ENCODE measurements at places on chromosomes 2 and 18.

DNA sequence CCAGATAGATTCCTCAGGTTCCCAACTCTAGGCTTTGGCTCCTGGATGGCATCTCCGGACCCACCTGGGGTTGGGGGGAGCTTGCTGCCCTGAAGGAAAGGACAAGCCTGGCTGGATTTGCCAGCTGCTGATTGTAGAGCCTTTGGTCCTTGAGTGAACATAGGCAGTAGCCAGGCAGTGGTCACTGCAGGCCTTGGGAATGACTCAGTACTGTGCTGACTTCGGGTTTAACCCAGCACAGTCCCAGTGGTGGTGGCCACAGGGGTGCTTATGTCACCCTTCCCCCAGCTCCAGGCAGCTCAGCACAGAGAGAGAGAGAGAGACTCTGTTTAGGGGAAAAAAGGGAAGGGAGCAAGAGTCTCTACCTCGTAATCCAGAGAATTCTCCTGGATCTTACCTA is 27.7 kb upstream of the ACTR2 start:
- DNase-seq, result no peak

- DNase-seq, result no peak
These were observed 176.3 kb upstream of the LRP1B start for GRCh38 chr2:142307086-142307485.

- DNase-seq, result no peak
These were observed 43.1 kb downstream of the TMEM185B start for GRCh38 chr2:120180066-120180465.

DNA sequence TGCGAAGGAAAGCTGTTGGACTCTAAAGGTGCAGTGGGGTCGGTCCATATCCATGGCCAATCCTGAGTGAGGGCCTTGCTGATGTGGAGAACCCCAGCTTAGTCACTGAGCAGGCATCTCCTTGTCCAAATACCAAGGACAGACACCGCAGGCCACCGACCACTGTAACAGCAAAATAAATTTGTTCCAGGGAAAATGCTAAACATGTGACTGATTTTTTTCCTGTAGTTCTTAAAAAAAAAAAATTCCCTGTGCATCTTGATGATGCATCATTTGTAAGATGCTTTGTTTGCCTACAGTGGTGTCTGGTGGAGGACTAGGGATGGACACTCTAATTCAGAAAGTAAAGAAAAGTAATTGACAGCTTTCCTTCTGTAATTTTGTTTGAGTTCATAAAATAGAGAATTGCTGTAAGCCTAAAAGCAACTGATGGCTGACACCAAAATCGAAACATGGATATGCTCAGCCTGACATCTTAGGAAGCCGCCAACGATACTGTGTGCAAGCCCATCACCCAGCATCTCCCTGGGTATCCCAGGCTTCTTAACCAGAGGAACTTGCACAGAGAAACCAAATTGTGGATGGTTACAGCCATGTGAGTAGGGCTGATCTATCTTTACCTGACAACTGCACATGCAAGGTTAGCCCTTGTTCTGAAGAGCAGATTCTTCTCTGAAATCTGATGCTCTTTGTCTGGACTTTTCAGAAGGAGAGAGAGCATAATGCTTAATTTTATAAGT is 188.6 kb downstream of the ARL4C start:
- no peak for DNase-seq

- DNase-seq, result no peak
These were observed 934.6 kb downstream of the SOCS6 start for GRCh38 chr18:71223486-71223885.

- DNase-seq, result no peak
These were observed 192.8 kb upstream of the APCDD1 start for GRCh38 chr18:10261344-10262276.

- no peak for DNase-seq
These were observed 416.7 kb downstream of the ARHGAP15 start for GRCh38 chr2:143545949-143546255.

DNA sequence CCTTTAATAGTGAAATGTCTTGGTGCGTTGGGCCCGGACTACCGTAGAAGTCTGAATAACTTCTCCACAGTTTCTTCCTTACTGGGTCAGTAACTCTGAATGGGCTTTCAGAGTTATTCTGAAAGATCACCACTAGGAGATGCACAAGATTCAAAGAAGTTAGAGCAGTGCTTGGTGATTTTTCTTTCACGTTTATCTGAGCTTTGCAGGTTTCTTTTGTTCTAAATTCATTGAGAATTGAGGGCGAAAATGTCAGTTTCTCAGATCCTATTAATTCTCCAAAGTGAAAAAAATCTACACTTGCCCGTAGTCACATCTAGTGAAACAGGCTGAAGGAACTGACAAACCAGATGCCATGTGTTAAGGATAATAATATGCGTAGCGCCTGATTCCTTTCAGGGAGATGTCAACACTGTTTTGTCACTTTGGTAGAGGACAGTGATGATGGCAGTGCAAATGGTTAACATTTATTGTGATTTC is 70.1 kb downstream of the QPCT start:
- DNase-seq, result no peak

- DNase-seq, result no peak
These were observed 164.3 kb upstream of the APCDD1 start for GRCh38 chr18:10289951-10290637.

- DNase-seq, result no peak
These were observed 781 bp upstream of the SOX11 start for GRCh38 chr2:5691221-5691984.

DNA sequence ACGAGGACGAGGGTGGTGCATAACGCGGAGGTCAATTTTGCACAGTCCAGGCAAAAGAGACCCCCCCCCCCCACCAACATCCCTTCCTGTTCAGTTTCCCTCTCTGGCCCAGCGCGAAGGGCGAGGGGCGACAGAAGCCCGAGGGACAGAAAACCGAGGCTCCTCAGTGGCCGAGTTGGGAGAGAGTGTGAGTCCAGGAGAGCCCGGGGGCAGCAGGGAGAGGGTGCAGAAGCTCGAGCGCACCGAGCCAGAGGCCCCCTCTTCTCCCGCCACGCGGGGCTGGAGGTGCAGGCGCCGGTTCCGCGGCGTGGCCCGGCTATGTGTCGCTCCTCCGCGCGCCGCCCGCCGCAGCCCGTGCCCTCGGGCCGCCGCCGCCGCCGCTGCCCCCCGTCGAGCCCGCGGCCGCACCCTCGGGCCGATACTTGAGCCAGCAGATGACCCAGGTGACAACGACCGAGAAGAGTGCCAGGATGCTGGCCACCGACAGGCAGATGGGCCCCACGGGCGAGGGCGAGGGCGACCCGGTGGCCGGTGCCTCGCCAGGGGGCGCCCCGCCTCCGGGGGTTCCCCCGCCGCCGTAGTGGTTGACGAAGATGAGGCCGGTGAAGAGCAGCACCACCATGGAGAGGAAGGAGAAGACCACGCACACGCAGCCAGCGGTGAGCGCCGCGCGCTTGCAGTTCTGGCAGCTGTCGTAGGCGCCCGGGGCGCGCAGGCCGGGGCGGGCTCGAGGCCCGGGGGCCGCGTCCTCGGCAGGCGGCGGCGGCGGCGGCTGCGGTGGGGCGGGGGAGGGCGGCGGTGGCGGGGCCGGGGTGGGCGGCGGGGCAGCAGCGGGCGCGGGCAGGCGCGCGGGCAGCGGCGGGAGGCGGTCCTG is 20.2 kb upstream of the PAX3 start:
- DNase-seq, result no peak

- DNase-seq, result no peak
These were observed 6.4 kb downstream of the GALNT14 start for GRCh38 chr2:31131871-31132270.

DNA sequence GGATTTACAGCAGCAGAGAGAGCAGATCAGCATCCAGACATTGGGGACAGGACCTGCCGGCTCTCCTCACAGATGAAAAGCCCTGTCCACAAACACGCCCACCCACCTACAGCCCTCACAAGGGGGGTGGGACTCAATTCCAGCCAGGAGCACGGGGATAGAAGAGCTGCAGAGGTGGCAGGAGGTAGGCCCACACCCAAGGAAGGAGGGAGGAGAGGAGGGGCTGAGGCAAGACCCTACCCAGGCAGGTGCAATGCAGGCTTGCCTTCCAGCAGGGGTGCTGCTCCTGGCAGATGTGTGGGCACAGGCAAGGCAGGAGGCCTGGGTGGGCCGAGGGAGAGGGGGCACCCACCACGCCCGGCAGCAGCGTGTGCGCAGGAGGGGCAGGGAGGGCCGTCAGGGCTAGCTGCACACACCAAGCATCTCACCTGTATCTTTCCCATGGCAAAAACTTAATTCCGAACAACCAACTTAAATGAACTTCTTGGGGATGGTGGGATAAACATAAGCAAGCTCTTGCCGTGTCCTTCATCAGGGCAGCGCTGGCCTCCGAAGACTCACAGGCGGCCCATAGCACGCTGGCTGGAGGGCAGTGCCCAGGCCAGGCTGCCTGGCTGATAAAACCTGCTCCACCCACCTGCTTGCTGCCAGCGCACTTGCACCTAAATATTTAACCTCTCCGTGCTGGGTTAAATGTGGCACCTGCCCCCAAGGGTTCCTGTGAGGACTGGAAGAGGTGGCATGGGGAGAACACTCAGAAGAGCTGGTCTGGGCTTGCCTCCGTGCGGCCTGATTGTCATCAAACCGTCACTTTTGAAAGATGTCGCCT is 219.5 kb downstream of the HDAC4 start:
- no peak for DNase-seq

DNA sequence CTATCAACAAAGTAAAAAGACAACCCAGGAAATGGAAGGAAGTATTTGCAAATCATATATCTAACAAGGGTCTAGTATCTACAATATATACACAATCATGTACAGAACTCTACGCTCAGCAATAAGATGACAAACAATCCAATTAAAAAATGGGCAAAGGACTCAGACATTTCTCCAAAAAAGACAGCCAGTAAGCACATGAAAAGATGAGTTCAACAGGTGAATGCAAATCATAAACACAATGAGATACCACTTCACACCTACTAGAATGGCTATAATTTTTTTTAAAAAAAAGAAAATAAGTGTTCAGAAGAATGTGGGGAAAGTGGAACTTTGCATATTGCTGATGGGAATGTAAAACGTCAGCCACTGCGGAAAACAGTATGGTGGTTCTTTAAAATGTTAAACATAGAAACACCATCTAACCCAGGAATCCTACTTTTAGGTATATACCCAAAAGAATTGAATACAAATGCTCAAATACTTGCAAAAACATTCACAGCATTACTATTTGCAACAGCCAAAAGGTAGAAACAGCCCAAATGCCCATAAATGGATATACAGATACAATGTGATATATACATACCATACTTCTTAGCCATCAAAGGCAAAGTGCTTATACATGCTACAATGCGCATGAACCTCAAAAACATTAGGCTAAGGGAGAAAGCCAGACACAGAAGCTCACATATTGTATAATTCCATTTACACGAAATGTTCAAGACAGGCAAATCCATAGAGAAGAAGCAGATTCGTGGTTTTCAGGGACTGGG is 121.2 kb downstream of the CABYR start:
- DNase-seq, result no peak

All from posterior cingulate gyrus (tissue), 11 donors.